Fibroblast of the aortic adventitia (primary cell): ENCODE measurements at places on chromosomes 12 and 14.

DNA sequence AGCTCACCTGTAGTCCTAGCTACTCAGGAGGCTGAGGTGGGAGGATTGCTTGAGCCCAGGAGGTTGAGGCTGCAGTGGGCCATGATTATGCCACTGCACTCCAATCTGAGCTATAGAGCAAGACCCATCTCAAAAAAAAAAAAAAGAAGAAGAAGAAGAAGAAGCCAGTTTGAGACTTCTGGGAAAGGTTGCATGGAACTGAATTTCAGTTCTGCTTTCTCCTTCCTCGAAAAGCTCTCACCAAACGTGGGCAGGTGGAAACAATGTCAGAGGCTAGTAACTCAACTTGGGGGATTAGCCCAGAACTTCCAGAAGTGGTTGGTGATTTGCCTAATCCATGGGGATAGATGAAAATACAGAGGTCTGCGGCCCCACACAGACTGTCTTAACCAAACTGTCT is 18.7 kb downstream of the FLVCR2 start:
- no peak for DNase-seq

- peak; percentile 41 for DNase-seq
Measured at GRCh38 chr12:76144245-76144549, 59.7 kb upstream of the NAP1L1 start.

- DNase-seq = peak; percentile 88
Measured at GRCh38 chr14:100416921-100417860, 94.1 kb downstream of the SLC25A47 start.

DNA sequence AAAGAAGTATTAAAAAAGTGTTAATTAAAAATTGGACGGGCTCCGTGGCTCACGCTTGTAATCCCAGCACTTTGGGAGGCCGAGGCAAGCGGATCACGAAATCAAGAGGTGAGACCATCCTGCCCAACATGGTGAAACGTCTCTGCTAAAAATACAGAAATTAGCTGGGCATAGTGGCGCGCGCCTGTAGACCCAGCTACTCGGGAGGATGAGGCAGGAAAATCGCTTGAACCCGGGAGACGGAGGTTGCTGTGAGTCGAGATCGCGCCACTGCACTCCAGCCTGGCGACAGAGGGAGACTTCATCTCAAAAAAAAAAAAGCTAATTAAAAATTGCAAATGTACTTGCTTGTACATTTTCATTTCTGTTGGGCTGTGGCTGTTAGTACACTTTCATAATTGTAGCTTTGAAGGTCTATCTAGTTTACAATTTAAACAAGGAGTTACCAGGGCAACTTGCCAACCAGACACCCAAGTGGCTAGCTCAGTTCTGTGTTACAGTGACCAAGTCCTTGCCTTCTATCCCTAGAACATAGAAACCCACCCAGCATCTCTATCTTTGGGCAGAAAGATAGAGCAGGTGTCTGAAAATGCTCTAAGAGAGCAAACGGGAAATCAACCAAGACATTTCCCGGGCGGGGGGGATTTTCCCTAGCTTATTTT is 1.2 kb downstream of the COA8 start:
- no peak for DNase-seq

DNA sequence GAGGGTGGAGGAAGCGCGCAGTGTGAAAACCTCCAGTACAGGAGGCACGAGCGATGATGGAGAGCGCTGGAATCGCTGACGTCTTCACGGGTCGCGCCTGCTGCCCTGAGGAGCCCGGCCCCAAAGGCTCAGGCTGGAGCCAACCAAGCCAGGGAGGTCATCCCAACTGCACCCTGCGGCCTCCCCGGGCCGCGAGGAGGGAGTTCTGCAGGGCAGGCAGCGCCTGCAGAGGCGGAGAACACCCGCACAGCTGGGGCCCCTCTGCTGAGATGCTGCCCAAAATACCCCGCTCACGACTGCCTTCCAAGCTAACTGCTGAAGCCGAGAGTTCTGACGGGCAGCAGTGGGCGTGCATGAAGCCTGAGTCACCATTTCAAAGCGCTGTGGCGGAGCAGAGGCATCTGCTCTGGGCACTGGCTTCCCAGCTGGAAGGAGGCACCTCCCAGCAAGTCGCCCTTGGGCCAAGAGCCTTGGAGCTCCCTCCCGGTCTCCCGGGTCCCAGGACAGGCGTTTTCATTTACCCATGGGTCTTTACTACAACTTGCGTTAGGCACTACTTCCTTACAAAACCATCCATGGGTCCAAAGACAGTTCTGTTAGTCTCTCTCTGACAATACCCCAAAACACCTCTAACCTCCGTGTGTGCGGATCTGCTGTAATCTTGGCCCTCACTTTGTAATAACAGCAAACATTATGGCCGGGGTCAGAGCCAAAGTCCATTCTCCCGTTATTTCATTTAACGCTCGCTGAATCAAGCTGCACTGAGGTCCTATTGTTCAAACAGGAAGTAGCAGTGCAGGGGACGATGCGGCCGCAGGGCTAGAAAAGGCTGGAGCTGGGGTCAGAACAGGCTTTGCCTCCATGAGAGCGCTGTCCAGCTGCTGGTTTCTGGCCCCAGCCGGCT is 60.1 kb upstream of the RIMBP2 start:
- DNase-seq = peak; percentile 86

- DNase-seq = no peak
Measured at GRCh38 chr12:103326190-103326589, 169.6 kb downstream of the C12orf42 start.

GRCh38 chr12:93164103-93164880 is 213.4 kb upstream of the NUDT4 start:
- no peak for DNase-seq
